Activated CD8-positive, alpha-beta memory T cell treated with anti-CD3 and anti-CD28 coated beads for 24 hours (primary cell): ENCODE measurements at places on chromosomes 6 and 20.

DNA sequence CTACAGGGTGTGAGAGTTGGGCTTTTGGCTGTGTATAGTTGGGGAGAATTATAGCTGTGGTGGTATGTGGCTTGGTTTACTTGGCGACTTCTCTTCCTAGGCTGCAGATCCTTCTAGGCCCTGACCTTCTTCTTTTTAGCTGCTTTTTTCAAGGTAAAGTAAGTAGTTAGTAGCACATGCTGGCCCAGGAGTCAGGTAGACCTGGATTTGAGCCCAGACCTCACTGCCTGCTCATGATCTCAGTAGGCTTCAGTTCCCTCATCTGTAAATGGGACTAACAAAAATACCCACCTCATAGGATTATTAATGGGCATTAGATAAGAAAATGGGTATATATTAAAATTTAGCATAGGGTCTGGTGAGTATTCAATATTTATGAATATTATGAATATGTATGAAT lies 17.4 kb upstream of the TMEM217 start:
- DNase-seq: no peak

DNA sequence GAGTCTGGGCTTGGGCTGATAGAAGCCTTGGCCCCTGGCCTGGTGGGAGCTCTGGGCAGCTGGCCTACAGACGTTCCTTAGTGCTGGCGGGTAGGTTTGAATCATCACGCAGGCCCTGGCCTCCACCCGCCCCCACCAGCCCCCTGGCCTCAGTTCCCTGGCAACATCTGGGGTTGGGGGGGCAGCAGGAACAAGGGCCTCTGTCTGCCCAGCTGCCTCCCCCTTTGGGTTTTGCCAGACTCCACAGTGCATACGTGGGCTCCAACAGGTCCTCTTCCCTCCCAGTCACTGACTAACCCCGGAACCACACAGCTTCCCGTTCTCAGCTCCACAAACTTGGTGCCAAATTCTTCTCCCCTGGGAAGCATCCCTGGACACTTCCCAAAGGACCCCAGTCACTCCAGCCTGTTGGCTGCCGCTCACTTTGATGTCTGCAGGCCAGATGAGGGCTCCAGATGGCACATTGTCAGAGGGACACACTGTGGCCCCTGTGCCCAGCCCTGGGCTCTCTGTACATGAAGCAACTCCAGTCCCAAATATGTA lies 957 bp upstream of the VEGFA start:
- no peak for DNase-seq

GRCh38 chr20:55291261-55291660 lies 714.1 kb downstream of the CBLN4 start:
- DNase-seq: no peak

DNA sequence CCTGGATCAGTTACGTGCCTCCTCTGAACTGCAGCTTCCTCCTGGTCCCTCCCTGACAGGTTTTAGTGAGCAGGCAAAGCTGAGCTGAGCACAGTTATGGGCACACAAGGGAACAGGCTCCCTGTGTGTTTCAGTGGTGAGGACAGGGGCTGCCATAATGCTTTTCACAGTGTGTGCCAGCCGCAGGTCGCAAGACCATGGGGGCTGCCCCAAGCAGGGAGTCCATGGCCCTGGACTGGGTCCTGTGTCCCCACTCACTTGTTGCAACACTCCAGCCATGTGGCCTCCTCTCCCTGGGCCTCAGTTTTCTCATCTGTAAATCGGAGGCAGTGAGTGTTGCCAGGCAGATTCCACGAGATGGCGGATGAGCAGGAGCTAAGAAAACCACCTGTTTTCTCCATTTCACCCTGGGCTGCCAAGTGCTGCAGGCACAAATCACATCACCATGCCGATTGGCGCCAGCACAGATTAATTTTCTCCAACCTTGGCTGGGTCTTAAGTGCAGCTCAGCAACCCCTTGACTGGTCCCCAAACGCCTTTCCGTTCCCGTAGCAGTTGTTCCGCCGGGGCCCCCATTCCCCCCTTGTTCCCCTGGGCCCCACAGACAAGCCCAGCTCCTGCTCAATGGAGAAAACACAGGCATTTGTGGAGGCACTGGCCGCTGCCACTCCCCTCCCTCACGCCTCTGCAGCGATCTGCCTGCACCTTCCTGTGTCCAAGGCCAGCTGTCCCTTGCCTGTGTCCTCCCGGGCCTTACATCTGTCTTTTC lies 57.1 kb upstream of the NNAT start:
- DNase-seq: no peak

DNA sequence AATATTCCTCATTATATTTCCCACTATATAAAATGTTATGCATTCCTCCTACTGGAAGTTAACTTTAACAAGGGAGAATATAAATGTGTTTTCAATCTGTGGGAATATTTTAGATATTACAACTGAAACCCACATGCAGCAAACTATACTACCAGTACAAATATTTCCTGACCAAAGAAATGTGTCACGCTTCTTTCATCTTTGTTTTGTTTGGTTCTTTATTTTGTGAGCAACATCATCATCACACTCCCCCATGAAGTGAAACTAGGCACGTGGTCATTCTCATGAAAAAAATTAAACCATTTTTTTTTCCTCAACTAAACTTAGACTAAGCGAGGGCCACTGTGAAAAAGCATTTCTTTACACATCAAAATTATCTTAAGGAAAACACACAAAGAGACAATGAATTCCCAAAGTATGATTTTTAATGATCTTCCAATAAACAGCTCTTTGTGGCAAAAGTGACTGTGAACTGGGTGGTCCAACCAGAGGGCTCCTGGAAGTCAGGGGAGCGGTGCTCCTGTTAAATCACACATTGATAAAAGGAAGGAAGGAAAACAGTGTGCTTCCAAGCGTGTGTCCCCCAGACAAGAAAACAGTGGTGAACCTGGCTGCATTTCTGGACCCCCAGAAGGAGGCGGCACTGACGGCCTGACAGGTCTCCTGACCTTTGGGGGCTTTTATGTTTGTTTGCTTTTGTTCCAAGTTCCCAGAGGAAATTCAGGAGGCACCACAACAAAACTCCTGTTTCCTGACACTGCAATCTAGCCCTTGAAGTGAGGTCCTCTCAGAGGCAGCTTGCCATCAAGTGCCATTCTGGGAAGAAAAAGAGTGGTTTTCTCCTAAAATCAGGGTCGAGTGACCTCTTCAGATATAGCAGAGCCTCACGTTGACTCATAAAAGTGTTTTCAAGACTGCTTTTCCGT lies 166.8 kb upstream of the FOXQ1 start:
- no peak for DNase-seq

DNA sequence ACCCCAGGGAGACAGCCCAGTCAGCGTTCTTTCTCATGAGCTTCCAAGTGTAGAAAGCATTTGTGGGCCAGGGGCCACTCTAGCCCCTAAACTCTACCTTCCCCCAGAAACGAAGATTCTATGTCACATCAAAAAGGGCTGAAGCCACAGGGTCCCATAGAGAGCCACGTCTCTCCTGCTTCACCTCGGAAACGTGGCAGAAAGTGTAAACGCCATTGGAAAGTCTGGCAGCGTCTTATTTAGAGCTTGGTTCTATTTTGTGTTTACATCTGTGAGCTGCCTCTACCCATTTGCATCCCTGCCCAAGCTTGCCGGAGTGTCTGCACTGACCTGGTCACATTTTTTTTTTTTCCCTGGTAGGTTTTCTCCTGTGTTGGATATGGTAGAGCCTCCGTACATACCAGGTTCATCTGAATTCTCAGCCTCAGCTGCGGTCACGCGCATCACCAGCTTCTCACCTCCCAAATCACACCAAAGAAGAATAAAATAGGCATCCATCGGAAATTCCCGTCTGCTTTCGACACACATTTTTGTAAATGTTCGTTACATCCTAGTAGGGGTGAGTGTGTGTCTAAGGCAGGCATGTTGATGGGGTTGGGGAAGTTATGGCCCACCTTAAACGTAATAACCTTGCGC lies 62.6 kb downstream of the NPEPL1 start:
- DNase-seq: peak; percentile 30

DNA sequence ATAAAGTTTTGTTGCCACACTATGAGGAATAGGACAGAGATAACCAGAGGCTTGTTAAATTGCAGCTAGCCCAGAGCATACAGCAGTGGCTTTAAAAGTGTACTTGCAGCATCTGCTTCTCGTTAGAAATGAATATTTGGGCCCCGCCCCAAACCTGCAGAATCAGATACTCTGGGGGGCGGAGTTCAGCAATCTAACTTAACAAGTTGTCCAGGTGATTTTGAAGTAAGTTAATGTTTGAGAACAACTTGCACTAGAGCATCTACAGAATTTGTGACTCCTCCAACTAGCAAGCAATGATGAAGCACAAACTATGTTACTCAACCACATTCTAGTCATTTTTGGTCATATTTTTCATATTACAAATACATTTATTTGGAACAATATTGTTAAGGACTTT lies 10.6 kb upstream of the SUPT3H start:
- no peak for DNase-seq

DNA sequence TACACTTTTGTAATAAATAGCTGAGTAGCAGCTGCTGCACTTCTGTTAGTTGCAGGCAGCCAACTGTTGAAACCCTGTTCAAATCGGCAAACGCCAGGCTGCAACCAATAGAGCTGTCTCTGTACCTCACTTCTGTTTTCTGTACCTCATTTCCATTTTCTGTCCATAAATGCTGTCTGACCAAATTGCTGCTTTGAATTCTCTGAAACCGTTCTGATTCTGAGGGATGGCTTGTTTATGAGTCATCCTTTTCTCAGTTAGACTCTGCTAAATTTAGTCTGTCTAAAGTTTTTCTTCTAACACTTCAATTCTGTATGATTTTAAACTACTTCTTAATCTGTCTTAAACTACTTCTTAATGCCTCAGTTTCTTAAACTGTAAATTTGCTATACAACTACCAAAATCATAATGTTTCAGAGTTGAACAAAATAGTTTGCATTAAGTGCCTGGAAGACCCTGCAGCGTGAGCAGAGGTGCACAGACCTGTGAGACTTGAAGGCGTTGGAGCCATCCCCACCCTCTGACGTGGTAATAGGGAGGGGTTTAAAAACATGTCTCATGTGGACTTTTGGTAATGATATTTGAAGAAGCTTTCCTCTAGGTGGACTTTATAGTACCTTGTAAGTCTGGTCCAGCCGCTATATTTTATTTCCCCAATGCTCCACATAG lies 9.6 kb downstream of the BTNL2 start:
- no peak for DNase-seq

DNA sequence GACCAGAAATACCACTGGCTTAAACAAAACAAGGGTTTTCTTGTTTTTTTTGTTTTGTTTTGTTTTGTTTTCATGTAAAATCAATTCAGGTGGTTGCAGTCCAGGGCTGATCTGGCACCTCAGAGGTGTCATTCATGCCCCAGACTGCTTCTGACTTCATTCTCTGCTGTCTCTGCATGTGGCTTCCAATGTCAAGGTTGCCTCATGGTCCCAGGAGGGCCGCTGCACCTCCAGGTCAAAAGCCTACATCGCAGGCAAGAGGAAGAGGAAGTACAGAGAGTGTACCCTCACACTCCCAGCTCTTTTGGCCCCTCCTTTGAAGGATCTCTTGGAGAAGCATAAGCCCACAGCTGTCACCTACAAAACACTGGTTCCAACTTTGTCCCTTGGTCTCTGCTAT lies 1.4 kb upstream of the BTN3A1 start:
- DNase-seq: no peak

GRCh38 chr20:31781945-31782344 lies 37.2 kb upstream of the MYLK2 start:
- DNase-seq: no peak

DNA sequence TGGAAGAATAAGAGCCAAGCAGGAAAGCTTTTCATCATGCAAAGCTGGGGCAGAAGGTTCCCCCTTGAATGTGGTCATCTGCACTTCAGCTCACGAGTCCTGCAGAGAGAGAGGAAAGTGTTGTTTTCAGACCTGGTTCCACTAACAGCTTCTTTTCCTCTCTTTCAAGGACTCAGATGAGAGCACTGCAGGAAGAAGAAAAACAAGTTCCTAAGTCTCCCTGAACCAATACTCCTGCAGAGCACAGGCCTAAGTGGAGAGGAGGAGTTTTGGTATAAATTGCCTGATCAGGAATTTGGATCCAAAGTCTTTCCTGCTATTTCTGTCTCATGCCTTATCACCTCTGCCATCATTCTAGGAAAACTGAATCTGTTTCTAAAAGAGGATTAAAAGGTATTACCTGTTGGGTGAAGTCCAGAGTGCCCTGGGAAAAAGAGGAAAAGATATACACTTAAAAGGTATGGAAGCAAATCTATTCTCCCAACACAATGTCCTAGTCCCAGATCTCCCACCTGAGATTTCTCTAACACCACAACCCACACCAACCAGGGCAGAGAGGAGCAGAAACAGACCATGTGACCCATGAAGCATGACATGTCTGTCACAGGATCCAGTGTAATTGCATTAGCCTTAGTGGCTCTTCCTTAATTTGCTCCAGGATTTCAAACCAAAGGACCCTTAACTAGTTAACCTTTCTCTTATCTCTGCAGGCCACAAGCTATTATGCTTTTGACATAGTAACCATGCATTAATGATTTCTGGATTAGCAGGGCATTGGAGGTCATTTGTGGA lies 12.2 kb downstream of the HLA-DRB5 start:
- DNase-seq: no peak

DNA sequence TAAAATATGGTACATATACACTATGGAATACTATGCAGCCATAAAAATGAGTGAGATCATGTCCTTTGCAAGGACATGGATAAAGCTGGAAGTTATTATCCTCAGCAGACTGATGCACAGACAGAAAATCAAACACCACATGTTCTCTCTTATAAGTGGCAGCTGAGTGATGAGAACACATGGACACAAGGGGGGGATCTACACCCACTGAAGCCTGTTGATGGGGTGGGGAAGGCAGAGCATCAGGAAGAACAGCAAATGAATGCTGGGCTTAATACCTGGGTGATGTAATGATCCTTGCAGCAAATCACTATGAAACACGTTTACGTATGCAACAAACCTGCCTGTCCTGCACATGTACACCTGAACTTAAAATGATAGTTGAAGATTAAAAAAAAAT lies 71.3 kb downstream of the MANEA start:
- DNase-seq: no peak

GRCh38 chr20:59600472-59600871 lies 3.9 kb upstream of the PHACTR3 start:
- DNase-seq: no peak

- no peak for DNase-seq
Observed at GRCh38 chr6:150770637-150771036, 94.9 kb upstream of the MTHFD1L start.

GRCh38 chr20:41352106-41352505 lies 11.5 kb downstream of the LPIN3 start:
- no peak for DNase-seq

DNA sequence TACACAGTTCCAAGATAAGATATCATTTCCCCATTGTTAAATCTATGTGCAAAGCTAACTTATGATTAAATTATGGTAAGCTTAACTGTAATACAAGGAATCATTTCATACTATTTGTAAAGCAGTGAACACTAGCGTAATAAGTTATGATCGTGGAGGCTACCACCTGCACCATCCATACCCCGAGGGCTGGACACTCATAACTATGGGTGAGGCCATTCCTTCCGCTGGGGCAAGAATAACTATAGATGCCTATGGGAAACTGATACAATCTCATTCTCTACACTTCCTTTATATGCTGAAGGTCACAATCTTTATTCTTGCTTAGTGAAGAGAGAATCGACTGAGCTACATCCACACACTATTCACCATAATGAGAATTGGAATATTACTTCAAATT lies 916.0 kb upstream of the FLRT3 start:
- DNase-seq: no peak

GRCh38 chr20:35307666-35308653 lies 15.7 kb upstream of the FAM83C start:
- no peak for DNase-seq

- DNase-seq: no peak
Observed at GRCh38 chr20:51861726-51862466, 59.6 kb upstream of the SALL4 start.

- no peak for DNase-seq
Observed at GRCh38 chr20:14415467-14415866, 78.1 kb upstream of the FLRT3 start.
